ENCODE measurements at places on chromosomes 2 and 18.

DNA sequence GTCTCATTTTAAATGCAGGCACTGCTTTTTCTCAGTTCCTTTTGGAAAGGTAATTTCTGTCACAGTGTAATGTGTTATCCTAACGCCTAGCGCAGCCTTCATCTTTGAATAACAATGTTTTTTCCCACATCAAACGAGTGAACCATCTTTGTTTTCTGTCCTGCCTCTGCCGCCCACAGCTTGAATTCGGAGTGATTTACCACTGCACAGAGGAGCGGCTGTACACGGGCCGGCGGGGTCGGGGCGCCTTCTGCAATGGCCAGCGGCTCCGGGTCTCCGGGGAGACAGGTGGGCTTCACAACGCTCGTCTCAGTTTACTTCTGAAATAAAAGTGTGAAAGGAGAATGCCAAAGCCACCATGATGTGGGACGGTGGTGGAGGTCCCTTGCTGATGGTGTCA, 32.8 kb downstream of the IMPA2 start:
- DNase-seq, result no peak

- no peak for DNase-seq
Observed at GRCh38 chr2:66382091-66382490, 52.8 kb upstream of the MEIS1 start.

DNA sequence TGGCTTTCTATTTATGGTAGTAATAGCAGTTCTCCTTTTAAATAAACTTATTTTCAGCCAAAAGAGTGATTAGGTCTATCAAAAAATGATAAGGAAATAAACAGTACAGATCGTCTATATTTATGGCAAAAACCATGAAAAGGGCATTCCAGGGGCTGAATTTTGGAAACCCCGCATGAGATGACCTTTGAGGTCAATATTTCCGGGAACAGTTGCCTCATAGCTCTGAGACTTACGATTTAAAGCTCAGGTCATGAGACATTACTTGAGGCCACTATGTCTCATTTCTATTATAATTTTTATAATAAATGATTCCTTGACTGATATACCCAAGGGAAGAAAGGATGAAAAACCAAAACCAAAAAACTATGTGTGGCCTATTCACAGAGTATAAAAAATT, 101.1 kb downstream of the LDLRAD4 start:
- no peak for DNase-seq

- DNase-seq, result no peak
Observed at GRCh38 chr18:3213300-3214059, 6.3 kb downstream of the MYOM1 start.

DNA sequence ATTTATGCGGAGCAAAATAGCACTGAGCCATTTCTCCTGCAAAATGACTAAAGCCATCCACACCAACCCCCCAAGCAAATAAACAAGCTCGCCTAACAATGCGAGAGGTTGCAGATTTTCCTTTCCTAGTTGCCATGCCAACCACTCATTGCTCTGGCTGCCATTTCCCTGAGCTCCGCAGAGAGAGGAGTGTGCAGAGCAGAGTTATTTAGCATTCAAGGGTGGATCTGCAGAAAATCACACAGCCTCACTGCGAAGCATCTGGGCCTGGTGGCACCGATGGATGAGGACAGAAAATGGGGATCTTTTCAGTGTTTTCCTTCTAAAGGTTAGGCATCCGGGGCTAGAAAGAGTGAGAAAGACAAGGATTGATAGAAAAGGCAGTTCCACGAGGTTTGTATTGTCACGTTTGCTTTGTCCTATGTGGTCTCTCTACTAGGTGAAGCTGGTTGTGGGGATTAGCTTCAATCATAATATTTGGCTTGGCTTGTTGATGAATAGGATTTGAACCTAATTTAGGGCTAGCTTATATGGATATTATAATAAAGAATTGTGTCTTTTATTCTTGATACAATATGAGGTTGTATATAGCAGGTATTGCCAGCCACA, 110.2 kb upstream of the UNC80 start:
- DNase-seq, result no peak

DNA sequence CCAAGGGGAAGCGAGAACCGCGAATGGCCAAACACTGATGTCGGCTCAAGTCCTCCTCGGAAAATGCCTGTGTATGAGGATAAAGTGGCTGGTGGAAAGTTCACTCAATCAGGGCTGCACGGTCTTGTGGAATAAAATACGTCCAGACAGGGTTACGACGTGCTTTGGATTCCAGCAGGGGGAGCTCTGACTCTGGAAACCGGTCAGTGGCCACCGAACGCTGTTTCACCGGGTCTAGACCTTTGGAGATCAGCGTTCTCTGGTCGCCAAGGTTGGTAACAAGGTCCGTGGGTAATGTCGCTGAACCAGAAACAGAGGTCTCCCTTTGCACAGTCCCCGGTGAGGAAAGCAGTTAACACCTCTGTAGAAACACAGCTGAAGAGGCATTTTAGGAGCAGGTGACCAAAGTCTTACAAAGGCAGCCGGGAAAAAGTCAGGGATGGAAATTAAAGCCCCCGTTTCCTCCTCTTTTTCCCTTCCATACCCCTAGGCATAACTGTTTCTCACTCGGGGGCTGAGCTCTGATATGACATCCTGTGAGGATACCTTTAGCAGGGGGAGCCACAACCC, 47.8 kb downstream of the CDCA7 start:
- peak; percentile 11 for DNase-seq

GRCh38 chr2:64111426-64111825, 32.8 kb downstream of the PELI1 start:
- no peak for DNase-seq

GRCh38 chr18:75127143-75128021, 81.6 kb downstream of the PTGR3 start:
- DNase-seq, result no peak

DNA sequence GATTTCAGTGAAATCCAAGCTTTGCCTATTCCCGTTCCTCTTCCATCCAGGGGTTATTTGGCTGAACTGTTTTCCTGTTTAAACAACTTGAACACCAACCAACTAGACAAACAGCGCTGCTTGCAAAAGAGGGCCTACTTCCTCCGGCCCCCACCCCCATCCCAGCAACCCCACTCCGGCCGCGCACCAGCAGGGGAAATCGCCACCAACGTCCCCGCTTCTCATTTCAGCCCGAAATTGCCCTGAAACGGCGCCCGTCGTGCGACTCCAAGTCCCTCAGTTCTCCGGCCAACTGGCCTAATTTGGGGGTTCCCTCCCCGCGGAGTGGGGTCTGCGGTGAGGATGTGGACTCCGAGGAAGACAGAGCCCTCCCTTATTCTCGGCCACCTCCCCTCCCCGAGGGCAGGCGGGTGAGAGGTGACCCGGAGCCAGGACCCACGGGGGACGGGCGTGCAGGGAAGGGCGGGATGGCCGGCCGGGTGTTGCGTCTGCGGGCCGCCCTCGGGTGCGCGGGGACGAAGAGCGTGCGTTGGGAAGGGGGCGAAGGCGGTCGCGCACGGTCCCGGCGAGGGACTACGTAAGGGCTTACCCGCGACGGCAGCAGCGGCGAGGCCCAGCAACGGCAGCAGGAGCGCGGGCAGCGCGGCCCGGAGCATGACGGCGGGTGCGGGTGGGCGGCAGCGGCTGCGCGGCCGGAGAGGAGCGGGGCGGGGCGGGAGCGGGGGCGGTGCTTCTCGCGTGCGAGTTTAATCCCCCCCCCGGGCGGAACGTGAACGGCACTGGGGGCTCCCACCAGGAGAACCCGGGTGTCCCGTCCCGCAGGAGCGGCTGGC, at the start of gene CD302:
Gene CD302 (minus strand): TSS at position 666 of the 833 bp plus-strand sequence. CDS start 10 bp downstream, at position 656.
- peak; percentile 16 for DNase-seq

DNA sequence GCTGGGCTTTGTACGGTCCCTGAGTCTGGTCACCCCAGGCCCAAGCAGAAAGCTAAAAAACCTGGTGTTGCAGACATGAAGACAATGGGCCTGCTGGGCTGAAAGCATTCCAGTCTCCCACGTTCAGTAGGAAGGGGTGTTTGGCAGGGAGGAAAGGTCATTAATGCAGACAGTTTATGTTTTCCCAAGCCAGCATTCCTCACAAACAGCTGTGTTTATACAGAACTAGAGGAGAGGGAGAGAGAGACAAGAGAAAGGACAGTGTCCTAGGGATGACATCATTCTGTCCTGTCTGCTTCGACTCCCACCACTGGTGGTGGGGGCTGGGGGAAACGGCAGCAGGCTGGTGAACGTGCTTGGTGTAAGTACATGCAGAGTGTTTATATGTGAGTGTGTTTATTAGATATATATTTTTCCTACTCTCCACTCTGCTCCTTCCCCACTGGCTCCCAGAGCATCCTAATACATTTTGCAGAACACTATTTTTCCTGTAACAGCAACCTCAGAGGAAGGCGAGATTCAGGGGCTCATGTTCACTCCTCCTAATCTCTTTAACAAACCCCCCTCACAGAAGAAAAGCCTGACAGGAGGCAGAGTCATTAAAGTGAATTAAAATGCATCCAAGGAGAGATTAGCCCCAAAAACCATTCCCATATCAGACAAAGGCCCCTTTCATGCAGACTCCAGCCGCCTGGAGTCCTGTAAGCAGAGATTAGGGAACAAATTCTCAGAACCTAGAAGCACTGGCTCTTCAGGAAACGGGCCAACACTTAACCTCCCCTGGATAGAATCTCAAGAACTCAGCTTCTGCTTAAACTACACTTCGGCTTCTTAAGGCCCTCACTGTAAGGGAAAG, 380.4 kb downstream of the TNS1 start:
- DNase-seq, result no peak

GRCh38 chr2:98654699-98655495, 46.5 kb downstream of the UNC50 start:
- DNase-seq, result no peak

GRCh38 chr2:40027968-40028367, 248.9 kb upstream of the THUMPD2 start:
- DNase-seq, result no peak

Data from activated naive CD4-positive, alpha-beta T cell (primary cell).